CD8-positive, alpha-beta T cell (primary cell): ENCODE measurements at places on chromosomes 11 and 22.

DNA sequence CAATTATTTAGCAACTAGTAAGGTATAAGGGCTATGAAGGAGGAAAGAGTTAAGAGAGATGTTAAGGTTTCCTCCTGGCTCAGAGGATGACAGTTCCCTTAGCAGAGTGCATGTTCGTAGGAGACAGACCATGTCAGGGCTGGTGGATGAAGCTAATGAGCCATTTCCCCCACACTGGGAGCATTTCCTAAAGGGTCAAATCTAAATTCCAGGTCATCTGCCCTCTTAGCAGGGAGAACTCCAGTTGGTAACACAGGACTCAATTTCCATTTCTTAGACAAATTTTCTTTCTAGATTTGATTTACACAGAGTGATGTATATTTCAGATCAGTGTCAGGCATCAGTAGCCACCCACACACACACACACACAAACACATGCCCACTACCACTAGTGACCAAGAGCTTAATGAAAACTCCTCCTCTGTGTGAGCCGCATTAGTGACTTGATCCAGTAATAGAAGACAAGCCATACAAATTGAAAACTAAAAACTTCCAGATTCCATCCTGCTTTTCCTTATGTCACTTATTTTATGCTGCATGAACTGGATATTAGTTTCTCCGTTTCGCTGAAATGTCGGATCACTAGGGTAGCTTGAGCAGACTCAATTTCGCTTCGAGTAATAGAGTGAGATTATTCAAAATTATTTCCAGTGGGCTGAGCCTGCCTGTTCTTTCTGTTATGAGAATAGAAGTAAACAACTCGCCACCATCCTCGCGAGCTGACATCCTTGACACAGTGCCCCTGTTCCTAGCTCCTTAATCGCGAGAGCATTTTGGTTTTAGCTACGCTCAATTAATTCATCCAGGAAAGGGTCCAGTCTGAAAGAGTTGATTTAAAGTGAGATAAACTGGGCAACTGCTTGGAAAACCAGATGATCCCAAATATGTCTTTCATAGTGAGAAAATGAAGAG is 582.6 kb downstream of the SOX6 start:
- no peak for DNase-seq

- no peak for DNase-seq
Measured at GRCh38 chr11:2796091-2796490, 89.5 kb downstream of the CDKN1C start.

GRCh38 chr11:37560346-37560745 is 962.3 kb upstream of the RAG2 start:
- DNase-seq: no peak

DNA sequence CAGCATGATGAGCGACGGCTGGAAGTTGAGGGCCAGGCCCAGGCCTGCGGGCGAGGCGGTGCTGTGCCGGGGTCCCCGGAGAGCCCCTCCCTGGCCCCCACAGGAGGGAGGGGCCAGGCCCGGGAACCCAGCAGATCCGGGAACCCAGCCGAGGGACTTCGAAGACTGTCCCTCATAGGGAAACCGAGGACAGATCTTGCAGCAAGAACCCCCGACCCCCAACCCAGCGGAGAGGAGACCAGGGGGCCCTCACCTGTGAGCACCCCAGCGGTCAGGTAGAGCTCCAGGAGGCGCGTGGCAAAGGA is 2.4 kb downstream of the SLC16A8 start:
- DNase-seq: no peak

DNA sequence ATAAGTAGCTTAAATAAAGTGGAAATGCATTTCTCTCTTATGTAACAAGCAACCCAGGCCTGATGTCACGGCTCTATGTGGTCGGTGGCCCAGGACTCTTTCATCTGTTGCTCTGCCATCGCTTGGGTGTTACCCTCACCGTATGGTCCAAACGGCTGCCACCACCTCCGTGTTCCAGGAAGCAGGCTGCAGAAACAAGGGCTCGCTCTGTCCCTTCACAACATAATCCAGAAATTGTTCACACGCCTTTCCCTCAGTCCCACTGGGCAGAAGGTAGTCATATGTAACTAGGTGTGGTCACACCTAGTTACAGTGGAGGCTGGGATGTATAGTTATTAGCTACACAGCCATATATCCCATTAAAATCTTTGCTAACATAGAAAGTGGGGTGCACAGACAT is 421.0 kb downstream of the SOX6 start:
- no peak for DNase-seq

GRCh38 chr22:46581538-46582244 is 38.5 kb upstream of the GRAMD4 start:
- peak; percentile 22 for DNase-seq

DNA sequence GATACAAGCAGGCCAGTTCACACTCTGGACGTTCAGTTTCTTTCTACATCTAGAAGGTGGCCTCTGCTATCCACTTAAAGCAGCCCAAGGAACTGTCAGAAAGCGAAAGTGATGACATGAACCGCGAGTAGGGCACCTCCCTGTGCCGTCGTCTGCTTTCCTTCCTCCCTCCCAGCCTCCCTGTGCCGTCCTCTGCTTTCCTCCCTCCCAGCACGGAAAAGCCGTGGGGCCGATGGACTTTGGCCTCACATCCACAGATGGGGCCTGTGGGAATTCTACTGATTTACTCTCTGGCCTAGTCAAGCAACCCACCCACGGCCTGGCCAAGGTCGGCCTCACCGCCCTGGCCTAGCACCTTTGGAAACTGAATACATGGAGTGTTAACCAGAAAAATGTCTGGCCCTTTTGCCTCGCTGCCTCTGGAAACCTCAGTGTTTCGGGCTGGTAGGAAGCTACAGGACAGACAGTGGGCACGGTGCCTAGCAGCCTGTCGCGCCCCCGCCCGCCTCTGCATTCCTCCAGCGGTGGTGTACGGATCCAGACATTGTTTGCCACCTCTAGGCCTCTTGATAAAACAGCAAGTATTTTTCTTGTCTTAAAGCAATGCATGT is 14.2 kb downstream of the PEX26 start:
- DNase-seq: peak; percentile 50

DNA sequence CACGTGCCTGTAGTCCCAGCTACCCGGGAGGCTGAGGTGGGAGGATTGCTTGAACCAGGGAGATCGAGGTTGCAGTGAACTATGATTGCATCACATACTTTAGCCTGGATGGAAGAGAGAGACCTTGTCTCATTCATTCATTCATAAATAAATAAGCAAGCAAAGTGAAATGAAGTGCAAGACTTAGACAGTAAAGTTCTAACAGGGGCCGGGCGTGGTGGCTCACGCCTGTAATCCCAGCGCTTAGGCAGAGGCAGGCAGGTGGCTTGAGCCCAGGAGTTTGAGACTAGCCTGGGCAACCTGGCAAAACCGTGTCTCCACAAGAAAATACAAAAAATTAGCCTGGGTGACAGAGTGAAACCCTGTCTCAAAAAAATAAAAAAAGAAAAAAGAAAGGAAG is 1.6 kb upstream of the ZNF280A start:
- no peak for DNase-seq

GRCh38 chr11:46130286-46130940 is 9.2 kb upstream of the PHF21A start:
- no peak for DNase-seq

DNA sequence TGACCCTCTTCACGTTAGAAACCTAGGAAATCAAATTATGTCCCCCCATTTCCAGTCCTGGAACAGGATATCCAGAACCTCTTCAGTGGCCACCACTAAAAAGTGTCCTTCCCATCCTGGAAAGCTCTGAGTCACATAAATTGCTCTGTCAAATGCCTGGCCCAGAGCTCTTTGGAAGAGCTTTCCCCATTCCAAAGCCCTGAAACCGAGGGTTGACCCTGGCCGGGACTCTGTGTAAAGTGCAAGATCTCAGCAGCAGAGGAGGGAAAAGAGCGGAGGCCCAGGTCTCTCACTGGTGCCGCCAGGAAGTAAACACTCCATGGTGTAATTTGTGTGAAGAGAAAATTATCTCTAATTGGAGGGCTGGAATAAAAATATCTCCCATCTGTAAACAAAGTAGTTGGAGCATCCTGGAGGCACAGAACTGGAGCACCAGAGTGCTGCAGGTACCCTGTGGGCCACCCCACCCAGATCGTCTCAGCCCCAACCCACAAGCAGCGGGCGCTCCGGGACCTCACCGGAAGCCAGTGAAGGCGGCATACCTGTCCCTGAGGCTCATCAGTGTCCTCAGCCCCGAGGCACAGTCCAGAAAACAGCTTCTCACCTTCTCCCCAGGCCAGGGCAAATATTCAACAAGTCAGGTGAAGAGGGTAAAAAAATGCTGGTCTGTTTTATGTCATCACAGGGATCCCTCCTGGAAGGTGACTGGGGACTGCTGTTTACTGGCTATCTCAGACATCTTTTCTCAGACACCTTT is 4.7 kb upstream of the JAM3 start:
- DNase-seq: no peak

DNA sequence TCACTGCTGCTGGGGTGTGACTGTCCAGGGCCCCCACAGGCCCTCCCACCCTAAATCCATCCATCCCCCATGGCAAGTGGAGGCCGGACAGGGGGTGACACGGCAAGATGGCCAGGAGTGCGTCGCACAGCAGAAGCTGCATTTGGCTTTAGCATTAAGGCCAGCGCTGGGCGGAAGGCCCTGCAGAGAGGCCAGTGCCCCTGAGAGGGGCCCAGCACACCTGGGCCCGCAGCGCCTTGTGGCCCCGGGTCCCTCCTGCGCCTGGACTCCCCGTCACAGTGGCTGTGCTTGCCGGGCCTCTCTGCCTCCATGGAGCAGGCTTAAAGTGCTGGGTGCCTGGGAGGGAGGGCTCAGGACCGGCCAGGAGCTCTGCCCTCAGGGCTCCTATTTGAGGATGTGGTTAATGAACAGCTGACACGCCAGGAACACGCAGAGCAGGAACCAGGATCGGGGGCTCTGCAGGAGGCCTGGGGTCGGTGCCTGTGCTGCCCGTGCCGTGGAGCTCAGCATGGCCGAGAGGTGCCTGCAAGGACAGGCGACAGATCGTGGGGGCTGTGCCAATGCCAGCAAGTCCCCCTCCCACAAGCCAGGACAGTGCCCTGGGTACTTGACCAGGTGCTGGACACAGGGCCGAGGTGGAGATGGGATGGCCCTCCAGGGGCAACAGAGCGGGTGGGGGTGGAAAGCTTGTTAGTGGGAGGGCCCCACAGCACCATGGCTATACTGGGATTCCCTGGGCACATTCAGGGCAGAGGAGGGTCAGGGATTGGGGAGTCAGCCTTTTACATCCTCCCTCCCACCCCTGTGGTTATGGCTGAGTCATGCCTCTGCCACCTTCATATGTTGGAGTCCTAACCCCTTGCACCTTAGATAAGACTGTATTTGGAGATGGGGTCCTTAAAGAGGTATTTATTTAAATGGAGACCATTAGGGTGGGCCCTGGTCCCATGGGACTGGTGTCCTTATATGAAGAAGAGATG is 30.9 kb upstream of the CARS1 start:
- DNase-seq: no peak

GRCh38 chr11:103624708-103625623 is 411.5 kb upstream of the DDI1 start:
- DNase-seq: no peak

GRCh38 chr11:57527056-57527631 is 3.4 kb downstream of the TIMM10 start:
- peak; percentile 75 for DNase-seq

DNA sequence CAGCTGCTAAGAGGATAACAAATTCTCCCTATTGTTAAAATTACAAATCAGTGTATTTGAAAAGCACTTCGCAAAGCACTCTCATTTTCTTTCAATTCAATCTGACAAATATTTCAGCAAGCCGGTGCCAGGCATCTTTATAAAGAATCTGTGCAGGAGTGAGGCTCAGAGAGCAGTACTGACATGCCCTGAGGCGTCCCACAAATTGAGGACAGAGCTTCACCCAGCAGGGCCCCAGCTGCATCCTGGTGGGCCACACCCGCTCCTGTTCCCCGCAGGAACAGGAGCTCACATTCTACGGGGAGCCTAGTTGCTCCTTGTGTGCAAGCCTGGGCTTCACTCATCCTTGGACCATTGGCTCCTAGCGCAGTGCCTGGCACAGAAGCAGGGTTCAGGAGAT is 60.9 kb upstream of the EIF3D start:
- no peak for DNase-seq

DNA sequence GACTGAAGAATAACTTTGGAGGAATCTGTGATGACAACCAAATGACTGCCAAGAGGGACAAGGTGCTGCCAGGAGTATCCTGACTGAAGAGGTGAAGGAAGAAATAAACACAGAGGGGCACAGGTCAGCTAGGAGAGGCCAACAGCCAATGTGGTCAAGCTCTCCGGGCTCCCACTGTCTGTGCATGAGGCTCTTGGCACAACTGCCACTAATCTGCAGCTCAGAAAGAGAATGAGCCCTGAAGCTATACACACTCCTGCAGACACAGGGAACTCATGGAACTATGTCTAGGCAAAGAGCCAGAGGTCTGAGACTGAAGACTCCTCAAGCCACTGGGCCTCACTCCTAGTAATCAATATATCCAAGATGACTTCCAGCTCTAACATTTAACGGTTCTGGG is 7.0 kb downstream of the THRSP start:
- no peak for DNase-seq

GRCh38 chr11:132373405-132374143 is 1003.2 kb downstream of the NTM start:
- no peak for DNase-seq

DNA sequence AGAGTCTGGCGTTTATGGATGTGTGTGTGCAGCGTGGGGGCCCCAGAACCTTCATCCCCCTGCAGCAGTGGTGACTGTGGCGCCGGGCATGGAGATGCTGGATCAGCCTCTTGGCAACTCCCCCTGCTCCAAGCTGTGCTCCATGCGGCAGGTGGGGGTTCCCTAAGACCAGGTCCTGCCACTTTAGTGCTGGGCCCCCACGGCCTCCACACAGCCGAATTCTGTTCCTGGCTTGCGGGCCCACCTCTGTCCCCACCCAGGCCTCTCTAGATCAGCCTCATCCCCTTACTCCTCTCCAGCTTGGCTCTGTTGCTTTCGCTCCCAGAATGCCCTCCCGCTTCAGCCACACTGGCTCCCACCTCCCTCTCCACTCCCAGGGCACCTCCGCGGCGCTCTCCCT is 59.6 kb downstream of the TRMU start:
- no peak for DNase-seq

DNA sequence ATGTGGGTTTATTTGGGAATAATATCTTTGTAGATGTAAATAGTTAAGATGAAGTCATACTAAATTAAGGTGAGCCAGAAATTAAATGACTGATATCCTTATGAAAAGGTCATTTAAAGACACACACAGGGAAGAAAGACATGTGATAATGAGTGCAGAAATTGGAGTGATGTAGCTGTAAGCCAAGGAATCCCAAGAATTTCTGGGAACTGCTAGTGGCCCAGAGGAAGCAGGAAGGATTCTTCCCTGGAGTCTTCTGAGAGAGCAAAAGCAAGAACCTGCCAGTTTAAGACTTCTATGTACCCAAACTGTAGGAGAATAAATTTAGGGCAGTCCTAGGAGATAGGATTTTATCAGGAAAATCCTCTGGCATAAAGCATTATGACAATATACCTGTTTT is 66.9 kb downstream of the LRRC4C start:
- DNase-seq: no peak

DNA sequence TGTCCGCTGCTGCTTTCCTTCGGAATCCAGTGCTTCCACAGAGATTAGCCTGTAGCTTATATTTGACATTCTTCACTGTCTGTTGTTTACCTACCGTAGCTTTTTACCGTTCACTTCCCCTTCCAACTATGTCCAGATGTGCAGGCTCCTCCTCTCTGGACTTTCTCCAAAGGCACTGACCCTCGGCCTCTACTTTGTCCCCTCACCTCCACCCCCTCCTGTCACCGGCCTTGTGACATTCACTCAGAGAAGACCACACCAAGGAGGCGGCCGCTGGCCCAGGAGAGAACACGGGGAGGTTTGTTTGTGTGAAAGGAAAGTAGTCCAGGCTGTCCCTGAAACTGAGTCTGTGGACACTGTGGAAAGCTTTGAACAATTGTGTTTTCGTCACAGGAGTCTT is 15.4 kb upstream of the ST14 start:
- DNase-seq: no peak

GRCh38 chr11:128451652-128452470 is 135.5 kb downstream of the ETS1 start:
- no peak for DNase-seq
